CD4-positive, alpha-beta T cell treated with Interleukin-4 for 4 hours (primary cell): ENCODE measurements at places on chromosomes 13 and 19.

DNA sequence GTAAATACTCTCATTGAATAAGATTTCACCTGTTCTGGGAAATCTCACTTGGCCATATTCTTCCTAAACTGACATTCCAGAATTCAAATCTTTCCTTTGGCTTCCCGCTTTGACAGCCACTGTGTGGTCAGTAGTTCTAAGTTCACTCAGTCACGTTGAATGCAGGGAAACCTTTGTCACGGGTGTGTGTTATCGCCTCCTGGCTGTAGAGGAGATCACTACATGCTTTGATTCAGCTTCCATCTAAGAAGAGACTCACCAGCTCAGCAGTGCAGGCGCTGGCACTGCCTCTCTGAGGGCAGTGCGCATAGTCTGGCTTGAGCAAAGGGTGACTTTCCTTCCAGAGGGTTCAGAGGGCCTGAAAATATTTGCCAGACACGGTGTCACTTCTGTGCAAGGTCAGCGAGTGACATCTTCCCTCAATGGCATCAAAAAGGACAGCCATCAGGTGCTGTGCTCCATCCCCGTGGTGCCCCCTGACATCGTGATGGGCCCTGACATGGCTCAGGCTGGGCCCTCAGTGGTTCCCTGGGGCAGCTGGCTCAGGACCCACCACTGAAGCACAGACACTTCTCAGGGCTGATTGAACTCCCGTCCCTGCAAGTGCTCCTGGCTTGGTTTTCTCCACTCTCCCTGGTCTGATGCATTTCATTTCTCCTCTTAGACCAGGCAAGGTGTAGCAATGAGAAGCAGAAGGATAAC is 635.4 kb upstream of the ARGLU1 start:
- no peak for DNase-seq

DNA sequence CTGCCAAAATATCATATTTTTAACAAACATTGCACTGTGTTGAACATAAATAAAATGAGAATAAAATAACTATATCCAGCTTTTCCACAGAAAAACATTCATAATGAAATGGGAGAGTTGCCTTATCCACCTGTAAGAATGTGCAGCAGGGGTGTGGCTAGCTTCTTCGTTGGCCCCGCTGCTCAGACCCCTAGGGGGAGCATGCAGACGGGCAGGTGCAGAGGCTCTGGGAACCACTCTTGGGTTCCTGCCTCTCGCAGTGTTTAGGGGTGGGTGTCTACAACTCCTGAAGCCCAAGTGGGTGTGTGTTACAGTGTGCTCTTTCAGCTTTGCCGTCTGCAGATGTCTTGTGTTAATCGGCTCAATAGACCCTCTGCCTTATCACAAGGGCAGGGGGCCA is 121.7 kb downstream of the SLITRK5 start:
- no peak for DNase-seq

DNA sequence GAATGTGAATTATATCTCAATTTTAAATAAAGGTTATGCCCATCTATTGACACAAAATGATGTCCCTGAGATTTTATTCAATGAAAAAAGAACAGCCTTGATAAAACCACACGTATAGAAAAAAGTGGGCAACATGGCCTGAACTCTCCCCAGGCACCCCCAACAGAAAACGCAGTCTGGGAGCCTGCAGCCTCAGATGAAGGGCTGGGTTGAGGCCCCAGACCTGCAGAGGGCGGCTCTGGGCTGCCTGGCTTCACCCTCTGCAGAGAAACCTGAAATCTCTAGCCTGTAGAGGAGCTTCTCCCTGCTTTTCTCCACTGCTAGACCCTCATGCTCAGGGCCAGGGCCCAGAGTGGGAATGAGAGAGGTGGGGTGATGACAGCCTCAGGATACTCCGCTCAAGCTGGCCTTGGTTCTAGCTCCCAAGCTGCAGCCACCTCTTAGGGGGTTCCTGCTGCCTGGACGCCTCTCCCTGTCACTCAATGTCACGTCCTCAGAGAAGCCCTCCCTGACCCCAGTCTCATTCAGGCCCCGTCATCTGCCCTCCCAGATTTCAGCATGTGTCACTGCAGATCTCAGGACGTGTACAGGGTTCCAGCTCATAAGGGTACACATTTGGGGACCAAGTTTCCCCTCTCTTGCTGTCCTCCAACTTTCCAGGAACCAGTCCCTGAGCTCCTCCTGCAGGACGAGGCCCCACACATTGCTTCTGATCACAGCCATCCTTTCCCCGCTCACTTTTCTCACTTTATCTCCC is 1.8 kb downstream of the MBD3 start:
- DNase-seq: no peak

- DNase-seq: no peak
These were observed 31.4 kb downstream of the ZDHHC20 start for GRCh38 chr13:21427741-21428140.
